Sigmoid colon (tissue), 7 donors: ENCODE measurements at places on chromosomes 7 and 10. TPM values are rescaled to one million over a fixed set of nuclear protein-coding genes. Genes with fewer than 3 reads are reported as not detected.
A peak's percentile ranks its signal among the peaks of the same experiment; 100 is the strongest.

Gene NPTX2
- 12.6 TPM for total RNA-seq

GRCh38 chr10:49115015-49115795 is at the start of gene VSTM4:
VSTM4 (minus strand) TSS chr10:49115522; CDS start chr10:49115485, 37 bp downstream.
- H3K4me3 ChIP-seq, result peak within 1 kb of the TSS; percentile 77
- DNase-seq, result peak; percentile 80
- H3K4me1 ChIP-seq, result peaks cover 43% of the 10 kb centered on the region
- no peaks in the 10 kb centered on the region for H3K27me3 ChIP-seq
- no peaks in the 10 kb centered on the region for H3K36me3 ChIP-seq
- peak within 1 kb of the TSS; percentile 88 for H3K27ac ChIP-seq

- DNase-seq, result no peak
- H3K4me3 ChIP-seq, result no peak overlapping the region
- H3K4me1 ChIP-seq, result no peaks in the 10 kb centered on the region
- no peaks in the 10 kb centered on the region for H3K36me3 ChIP-seq
Measured at GRCh38 chr7:96612034-96612433, 97.6 kb downstream of the SEM1 start.

Gene SFTPA1
- total RNA-seq, result not detected

Gene CHCHD3
- total RNA-seq, result 63.3 TPM

- peaks cover 6% of the 10 kb centered on the region for H3K4me1 ChIP-seq
- H3K27ac ChIP-seq, result peak overlapping the region; percentile 48
- H3K27me3 ChIP-seq, result no peaks in the 10 kb centered on the region
Measured at GRCh38 chr10:15780353-15781135, 60.8 kb upstream of the ITGA8 start.

Gene IDI2
- total RNA-seq, result not detected

- no peaks in the 10 kb centered on the region for H3K27me3 ChIP-seq
- H3K36me3 ChIP-seq, result no peaks in the 10 kb centered on the region
- H3K4me1 ChIP-seq, result no peaks in the 10 kb centered on the region
- no peak for DNase-seq
- no peak overlapping the region for H3K4me3 ChIP-seq
- no peak overlapping the region for H3K27ac ChIP-seq
Measured at GRCh38 chr10:90007226-90007625, 305.8 kb downstream of the KIF20B start.
